ENCODE measurements at places on chromosomes 3 and 15.

- DNase-seq = no peak
These were observed 32.8 kb downstream of the AKAP13 start for GRCh38 chr15:85412956-85413854.

DNA sequence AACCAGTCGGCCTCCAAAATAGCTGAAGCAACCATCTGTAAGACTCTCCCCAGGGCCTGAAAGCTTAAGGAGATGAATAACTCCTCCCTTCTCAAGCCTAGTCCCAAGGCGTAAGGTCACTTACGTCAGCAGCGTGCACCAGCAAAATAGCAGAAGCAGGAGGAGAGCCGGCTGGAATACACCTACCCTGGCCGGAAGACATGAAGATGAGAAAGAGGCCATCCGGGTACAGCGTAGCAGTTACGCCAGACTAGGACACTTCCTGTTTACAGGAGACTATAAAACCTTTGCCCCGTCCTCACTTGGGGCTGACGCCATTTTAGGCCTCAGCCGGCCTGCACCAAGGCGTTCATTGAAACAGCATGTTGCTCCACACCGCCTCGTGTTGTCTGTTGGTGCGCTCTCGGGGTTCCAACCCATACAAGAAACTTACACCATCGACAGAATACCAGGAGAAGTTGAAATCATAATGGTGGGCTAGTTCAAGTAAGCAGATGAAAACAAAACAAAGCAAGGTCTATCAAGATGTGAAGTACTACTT lies 2.5 kb downstream of the CFAP92 start:
- DNase-seq = no peak

- DNase-seq = no peak
These were observed 1.1 kb upstream of the MUSTN1 start for GRCh38 chr3:52835766-52836470.

DNA sequence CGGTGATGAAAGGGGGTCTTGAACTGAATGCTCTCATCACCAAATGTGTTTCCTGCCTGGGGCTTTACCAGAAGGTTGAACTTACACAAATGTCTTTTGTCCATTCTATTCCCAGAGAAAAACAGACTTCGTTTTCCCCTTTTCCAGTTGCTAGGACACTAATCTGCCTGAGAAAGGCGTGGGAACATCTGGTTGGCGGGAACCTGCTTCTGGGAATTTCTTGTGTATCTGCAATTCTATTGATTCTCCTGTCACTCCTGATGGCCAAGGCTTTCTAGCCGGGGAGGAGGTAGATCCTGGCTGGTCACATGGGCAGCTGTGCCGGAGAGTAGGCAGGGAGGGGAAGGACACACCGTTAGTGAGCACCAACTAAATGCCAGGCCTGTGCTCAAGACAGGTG lies 31.1 kb upstream of the CCDC174 start:
- no peak for DNase-seq

- DNase-seq = no peak
These were observed 53.3 kb downstream of the KY start for GRCh38 chr3:134597390-134597970.

GRCh38 chr3:174346571-174346970 lies 512.6 kb upstream of the NAALADL2 start:
- no peak for DNase-seq

- no peak for DNase-seq
These were observed 364.6 kb upstream of the EPHA6 start for GRCh38 chr3:96449803-96450202.

GRCh38 chr3:136296960-136297359 lies 46.8 kb downstream of the PCCB start:
- no peak for DNase-seq

DNA sequence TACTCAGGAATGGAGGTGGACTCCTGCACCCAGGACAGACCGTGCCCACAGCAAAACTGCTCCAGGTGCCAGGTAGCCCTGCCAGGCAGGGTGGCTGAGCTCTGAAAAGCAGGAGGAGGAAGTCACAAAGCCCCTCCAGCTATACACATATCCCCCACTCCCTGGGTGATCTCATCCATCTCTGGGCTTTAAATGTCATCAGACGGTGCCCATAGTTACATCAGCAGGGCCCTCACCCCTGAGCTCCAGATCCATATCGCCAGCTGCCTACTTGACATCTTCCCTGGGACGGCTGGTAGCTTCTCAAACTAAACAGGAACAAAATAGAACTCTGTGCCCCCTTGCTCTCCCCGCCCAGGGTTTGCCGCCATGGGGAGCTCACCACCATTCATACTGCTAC lies 87.7 kb downstream of the MEGF11 start:
- no peak for DNase-seq

- no peak for DNase-seq
These were observed 9.3 kb upstream of the TOPAZ1 start for GRCh38 chr3:44232407-44232806.

GRCh38 chr3:55541016-55541415 lies 53.9 kb upstream of the WNT5A start:
- DNase-seq = no peak

- no peak for DNase-seq
These were observed 241.3 kb upstream of the SETMAR start for GRCh38 chr3:4061783-4062360.

- no peak for DNase-seq
These were observed 30.9 kb downstream of the STIMATE start for GRCh38 chr3:52866427-52866826.

- no peak for DNase-seq
These were observed 35.8 kb downstream of the MLH1 start for GRCh38 chr3:37029111-37029510.

GRCh38 chr3:47422743-47423142 lies 41.9 kb downstream of the PTPN23 start:
- no peak for DNase-seq

DNA sequence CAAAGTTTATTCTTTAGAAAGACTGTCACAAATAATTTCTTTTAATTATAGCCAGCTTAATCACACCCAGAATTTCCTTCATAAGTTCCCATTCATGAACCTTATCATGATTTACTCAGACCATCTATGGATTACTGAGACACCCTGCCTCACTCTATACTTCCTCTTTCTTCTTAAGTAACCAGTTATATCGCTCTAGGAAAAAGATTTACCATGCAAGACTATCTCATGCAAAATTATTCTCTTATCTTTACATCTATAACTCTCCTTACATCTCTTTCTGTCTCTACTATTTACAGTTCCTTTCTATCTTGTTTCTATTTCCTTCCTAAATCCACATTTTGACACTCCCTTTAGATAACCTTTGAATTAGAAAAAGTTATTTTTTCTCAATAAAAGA lies 316.8 kb downstream of the POLQ start:
- DNase-seq = no peak

- DNase-seq = no peak
These were observed 76.6 kb upstream of the SNRPN start for GRCh38 chr15:24878153-24878552.

- DNase-seq = no peak
These were observed 7.8 kb upstream of the KIF7 start for GRCh38 chr15:89662893-89663626.

GRCh38 chr3:17090280-17090983 lies 205.7 kb downstream of the PLCL2 start:
- no peak for DNase-seq

DNA sequence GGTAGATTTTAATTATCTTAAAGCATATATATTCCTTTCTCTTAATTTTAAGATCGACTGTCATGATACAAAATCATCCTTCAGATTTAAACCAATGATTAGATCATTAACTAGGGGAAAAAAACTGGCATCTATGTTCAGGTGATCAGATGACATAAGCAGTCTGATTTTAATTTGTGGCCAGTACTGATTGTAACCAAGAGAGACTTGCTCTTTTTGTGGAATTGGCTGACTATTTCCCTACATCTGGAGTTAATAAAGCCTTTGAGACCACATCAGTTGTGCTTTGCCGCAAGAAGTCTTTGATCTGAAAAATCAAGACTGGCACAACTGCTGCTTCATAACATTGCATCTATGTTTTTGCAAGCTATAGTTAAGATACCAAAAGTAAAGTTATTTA lies 148.4 kb upstream of the CGNL1 start:
- DNase-seq = no peak

DNA sequence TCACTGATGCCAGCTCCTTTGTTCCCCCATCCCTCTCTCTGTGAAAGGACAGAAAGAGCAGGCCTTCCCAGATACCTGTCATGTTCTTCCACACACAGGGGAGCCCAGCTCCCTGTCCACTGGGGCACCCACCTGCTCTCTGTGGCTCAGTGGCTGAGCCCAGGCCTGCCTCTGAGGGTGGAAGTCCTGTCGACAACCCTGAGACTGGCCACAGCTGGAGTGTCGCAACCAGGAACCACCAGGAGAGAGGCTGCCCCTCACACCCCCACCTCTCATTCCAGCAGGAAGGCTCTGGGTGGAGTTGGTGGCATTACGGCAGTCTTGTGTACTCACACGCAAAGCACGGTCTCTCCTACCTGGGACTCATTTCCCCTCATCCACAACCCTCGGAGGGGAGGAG lies 66.3 kb downstream of the MEGF11 start:
- no peak for DNase-seq

- no peak for DNase-seq
These were observed 79.4 kb downstream of the EBLN2 start for GRCh38 chr3:73140772-73141442.

GRCh38 chr3:52185311-52185710 lies 12.6 kb upstream of the ALAS1 start:
- no peak for DNase-seq

DNA sequence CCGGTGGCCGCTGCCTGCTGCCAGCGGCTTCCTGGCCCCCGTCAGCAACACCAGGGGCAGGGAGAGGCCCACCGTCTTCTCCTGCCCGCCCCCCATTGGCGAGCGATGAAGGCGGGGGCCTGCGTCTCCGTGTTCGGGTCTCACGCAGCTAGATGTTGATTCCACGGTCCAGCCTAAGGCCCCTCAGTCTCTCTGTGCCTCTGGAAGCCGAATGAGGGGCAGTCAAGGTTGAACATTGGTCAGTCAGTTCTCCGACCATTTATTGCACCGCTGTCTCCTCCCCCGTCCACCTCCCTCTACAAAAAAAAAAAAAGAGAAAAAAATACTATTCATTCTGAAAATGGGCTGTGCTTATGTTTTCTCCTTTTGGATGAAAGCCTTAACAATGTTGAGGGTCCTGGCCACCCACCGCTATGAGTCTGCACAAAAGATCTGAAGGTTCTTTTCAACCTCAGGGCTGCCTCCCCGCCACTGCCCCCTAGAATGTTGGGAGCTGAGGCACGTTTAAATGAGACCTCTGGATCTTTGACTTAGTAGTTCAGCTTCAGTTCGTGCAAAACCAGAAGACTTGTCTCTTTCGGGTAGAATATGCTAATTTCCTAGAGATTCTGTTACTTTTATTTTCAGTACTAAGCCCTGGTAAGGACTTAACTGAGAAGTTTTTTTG lies 736 bp downstream of the IREB2 start:
- no peak for DNase-seq

GRCh38 chr3:5317557-5317956 lies 130.1 kb downstream of the EDEM1 start:
- DNase-seq = no peak

DNA sequence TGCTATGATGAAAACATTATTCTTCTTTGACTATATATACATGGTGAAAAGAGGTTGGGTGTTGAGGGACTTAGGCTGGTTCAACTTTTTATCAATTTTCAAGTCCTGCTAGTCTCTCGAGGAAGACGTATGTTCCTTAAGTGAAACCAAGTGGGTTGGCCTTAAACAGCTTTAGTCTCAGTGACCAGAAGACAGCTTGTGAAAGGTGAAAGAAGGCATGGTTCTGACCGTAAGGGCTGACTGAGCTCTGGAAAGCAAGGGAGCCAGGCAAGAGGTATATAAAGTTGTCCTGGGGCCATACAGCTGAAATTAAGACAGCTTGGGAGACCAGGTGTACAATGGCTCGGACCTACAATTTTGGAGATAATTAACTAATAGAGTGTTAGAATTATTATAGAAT lies 128.9 kb upstream of the TP63 start:
- DNase-seq = no peak

GRCh38 chr3:164416491-164417222 lies 661.6 kb downstream of the SI start:
- no peak for DNase-seq

DNA sequence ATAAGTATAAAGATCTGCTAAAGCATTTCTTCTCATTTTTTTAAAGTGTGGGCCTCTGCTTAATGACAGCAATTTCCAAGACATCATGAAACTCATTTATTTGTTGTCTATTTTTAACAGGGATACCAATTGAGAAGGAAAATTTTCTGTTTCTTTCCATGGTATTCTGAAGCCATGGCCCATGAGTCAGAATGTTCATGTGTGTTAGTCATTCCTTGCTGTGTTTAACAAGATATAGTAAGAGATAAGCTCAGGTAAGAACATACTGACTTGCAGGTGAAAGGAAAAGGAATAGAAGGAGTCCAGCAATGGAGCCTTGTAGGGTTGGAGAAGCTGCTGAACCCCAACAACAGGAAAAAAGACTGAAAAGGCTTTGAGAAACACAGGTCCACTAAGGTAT lies 17.0 kb upstream of the ARID3B start:
- DNase-seq = no peak

- DNase-seq = no peak
These were observed 28.3 kb upstream of the THBS1 start for GRCh38 chr15:39552556-39552955.

DNA sequence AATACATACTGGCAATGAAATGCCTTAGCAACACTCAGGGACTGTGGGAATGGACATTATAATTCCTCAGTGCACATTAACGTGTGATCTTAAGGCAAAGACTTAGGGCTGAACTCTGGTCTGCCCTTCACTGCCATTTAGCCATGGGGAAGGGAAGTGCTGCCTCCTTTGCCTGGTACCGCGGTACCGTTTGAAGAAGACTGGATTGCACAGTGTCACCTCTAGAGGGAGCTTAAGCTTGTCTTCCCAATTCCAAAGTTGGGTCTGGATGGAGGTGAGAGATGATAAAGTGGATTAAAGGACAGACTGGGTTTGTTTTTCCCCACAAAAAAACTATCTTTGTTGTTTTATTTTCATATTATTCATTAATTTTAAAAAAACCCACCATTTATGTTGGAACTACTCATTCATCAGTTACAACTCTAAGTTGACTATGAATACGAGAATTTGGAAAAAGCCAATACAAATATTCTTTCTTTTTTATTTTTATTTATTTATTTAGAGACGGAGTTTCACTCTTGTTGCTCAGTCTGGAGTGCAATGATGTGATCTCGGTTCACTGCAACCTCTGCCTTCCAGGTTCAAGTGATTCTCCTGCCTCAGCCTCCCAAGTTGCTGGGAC lies 60.0 kb upstream of the SYN2 start:
- DNase-seq = no peak

DNA sequence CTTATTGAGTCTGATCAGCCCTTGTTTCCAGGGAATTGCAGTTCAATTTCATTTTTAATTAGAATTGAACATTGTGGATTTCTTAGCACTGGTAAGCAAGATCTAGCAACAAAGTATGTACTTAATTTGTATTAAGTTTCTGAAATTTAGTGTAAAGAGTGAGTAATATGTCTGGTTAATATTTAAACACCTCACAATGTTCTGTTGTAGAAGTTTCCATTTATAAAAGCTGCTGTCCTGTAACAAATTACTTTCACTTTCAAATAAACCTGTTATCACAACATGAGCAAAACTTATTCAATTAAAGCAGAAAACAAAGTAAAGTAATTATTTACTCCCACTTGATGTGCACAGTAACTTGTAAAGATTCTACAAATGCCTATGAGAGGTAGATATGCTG lies 448.5 kb downstream of the NAALADL2 start:
- no peak for DNase-seq

GRCh38 chr3:52397676-52398399 lies 47.1 kb downstream of the SEMA3G start:
- DNase-seq = no peak
